Uterus (tissue), 4 donors: ENCODE measurements at places on chromosomes 11 and 22.

GRCh38 chr22:45435544-45436139, 22.1 kb downstream of the RIBC2 start:
- DNase-seq, result peak; percentile 92

GRCh38 chr11:74272276-74272675, 39.2 kb downstream of the P4HA3 start:
- DNase-seq, result no peak

GRCh38 chr11:130202009-130202817, 42.6 kb downstream of the ST14 start:
- no peak for DNase-seq

- peak; percentile 63 for DNase-seq
These were observed 24.0 kb downstream of the SLCO2B1 start for GRCh38 chr11:75174781-75175370.

DNA sequence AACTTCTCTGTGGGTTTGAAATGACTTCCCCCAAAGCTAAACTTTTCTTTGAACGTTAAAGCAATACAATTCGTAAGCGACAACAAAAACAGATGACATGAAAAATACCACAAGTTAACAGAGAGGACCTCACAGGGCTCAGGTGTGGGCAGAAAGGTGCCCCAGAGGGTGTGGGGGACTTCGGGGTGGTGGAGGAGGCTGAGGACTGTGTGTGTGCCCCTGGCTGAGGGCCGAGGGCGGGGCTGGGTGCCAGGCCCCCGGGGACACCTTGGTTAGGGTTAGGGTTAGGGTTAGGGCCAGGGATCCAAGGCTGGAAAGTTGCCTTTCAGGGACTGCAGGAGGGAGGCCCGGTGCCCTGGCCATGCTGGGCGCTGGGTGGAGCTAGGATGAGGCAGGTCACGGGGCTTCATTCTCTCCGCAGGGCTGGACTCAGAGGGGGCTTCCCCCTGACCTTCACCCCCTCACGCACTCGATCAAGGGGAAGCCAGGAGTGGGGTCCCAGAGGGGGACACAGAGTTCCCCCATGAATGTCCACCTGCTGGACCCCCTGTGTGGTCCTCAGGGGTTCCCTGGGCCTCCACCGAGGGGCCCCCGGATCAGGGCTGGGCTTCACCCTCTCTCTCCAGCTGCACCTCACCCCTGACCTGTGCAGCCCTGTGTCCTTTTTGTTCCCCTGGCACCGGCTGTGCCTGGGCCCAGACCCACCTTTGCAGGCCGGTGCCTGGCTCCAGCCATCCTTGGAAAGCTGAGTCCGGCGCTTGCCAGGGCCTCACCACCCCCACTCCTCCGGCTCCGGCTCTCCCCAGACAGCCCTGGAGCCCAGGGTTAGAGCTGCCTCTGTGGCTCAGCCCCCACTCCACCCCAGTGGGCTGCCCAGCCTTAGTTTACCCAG, 7.0 kb downstream of the TNNI2 start:
- DNase-seq, result no peak

GRCh38 chr11:68381716-68382115, 69.3 kb downstream of the LRP5 start:
- DNase-seq, result no peak

GRCh38 chr11:10414659-10415058, 40.4 kb upstream of the AMPD3 start:
- DNase-seq, result no peak

DNA sequence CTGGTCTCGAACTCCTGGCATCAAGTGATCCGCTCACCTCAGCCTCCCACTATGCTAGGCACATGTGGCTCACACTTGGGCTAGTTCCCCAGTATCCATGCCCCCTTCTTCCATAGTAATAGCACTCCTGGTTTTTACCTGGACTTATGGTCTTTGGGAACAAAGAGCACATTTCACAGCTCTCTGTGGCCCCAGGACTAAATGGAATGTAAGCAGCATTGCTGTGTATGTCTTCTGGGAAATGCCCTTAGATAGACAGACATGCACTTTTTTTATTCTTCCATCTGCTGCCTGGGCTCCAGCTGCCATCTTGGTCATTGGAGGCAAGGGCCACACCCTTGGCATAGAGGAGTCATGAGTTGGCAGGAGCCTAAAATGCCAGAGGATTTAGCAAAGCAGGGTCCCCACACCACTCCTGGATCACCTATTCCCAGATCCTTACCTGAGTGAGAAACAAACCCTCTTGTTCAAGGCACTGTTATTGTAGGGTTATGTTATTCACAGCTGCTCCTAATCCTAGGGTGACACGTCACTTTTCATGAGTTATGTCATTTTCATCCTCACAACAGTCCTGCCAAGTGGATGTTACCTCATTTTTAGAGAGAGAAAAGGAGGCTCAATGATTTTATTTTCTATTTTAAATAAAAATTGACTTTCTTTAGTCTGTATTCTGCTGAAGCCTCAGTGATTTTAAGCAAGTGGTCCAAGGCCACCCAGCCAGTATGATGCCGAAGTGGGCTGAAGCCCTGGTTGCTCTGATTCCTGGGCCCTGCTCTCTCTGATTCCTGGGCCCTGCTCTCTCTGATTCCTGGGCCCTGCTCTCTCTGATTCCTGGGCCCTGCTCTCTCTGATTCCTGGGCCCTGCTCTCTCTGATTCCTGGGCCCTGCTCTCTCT, 15.7 kb upstream of the GDPD5 start:
- no peak for DNase-seq

DNA sequence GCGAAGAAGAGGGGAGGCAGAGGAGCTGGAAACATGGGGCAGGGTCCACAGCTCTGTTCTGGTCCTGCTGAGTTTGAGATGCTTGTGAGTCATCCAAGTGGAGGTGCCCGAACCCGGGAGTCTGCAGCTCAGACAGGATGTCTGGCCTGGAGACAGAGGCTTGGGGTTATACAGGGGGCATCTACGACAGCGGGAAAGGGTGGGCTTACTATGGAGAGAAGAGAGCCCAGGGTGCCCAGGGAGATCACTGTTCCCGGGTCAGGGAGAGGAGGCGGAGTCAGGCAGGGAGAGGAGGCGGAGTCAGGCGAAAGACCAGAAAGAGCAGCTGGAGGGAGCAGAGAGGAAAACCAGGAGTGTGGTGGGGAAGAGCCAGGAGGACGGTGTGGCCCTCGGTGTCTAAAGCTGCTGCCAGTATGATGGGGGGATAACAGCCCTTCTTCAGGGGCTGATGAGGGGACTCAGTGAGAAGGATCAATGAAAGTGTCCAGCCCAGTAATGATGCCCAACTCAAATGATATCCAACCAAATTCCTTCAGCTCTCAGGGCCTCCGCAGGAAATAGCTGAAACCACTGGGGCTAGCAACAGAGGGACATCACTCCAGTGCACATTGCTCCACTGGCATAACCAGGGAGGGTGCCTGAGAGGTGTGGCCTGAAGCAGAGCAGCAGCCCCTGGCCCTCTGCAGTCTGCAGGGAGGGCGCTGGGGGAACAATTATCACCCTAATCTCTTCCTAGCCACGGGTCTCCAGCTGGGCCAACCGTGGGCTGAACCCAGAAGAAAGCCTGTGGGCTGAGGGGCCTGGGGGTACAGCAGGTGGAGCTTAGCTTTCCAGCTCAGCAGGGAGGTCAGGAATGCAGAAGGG, 2.6 kb upstream of the LTBP3 start:
- DNase-seq, result peak; percentile 82
